ENCODE measurements at places on chromosomes 6 and 20.

DNA sequence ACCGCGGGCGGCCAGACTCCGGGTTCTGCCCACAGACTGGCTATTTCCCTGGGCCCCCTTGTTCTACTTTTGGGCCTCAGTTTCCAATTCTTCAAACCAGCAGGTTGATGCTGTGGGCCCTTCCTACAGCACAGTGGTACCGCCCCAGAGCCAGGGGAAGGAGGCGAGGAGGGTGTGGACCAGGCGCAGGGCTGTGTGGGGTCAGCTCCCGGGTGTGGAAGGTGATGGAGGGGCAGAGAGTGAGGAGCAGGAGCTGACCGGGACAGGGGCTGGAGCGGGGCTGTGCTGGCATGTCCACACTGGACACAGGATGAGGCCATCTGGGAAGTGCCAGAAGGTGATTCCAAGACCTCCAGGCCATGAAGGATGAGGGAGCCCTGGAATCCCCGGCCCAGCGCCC lies 35.2 kb upstream of the CHRNA4 start:
- DNase-seq, result no peak

DNA sequence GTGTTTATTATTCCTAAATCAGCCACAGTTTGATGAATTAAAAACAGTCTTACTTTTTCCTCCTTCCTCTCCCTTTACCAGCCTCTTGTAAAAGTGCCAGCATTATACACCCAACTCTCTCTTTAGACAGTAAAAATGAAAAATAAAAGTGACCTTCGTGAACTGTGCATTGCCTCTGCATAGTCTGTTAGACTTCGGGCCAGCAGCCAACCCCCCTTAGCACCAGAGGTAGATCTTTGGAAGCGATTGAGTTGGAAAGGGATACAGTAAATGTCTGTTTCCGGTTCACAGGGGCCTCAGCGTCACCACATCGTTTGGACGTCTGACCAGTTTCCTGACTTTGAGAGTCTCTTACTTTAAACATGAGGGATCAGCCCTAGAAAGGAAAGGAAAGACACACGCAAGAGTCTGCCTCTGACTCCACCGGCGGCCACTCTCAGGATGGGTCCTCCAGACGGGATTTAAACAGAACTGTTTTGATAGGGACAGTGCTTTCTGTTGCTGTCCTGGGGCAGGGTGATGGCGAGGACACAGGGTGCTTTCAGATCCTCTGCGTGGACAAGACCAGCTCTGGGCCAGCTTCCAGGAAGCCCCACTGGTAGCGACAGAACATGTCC lies 206.6 kb upstream of the PREP start:
- DNase-seq, result no peak

DNA sequence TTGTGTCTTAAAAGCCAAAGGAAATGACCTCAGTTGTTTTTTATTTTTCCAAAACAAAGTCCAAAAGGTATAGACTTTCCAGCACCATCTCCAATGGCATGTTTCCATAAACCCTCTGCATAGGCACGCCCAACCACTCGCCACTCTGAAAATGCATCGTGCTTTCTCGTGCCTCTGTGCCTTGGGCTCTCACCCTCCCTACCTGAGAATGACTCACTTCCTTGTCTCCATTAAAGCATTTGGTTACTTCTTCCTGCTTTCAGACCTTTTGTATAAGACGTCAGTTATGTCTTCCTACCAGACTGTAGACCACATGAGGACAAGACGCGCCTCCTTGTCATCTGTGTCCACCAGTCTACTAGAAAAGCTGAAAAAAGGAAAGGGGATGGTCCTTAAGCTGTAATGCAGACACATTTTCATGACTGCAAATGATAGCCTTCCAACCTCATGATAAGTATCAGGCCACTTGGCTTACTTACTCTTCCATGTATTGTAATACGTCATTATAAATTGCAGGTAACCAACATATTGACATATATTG lies 61.2 kb upstream of the CDYL start:
- no peak for DNase-seq

- no peak for DNase-seq
Measured at GRCh38 chr6:111534231-111534751, 51.3 kb upstream of the REV3L start.

GRCh38 chr20:46304361-46304760 lies 3.9 kb downstream of the CDH22 start:
- DNase-seq, result no peak

- no peak for DNase-seq
Measured at GRCh38 chr6:72374172-72374571, 247.7 kb upstream of the KCNQ5 start.

DNA sequence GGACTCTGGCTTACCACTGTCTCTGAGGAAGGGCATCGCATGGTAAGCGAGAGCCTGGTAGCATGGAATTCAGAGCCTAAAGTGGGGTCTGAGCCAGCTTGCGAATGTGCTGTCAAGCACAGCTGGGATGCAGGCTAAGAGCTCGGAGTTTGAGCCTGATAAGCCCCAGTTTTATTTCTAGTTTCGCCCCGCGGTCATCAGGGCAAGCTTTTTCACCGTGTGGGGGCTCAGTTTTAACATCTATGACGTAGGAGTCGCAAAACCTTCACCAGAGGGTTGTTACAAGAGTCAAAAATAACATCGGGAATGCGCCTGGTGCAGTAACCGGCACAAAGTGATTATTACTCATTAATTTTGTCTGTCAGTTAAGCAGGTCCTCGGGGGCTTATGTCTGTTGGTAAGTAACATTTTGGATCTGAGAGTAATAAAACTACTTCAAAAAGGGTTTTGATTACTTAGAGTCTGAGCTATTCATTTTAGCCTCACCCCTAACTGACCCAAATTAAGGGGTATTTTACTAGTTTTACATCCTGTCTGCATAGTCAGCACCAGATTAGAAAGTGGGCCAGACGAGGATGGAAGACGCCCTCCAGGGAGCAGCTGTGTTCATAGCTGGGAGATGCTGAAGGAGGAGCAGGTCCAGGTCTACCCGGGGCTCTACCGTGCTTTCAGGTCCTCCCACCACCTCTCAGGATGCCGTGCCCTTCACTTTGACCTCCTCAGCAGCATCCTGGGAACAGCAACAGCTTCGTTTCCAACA lies 29.7 kb downstream of the SLC22A23 start:
- no peak for DNase-seq

DNA sequence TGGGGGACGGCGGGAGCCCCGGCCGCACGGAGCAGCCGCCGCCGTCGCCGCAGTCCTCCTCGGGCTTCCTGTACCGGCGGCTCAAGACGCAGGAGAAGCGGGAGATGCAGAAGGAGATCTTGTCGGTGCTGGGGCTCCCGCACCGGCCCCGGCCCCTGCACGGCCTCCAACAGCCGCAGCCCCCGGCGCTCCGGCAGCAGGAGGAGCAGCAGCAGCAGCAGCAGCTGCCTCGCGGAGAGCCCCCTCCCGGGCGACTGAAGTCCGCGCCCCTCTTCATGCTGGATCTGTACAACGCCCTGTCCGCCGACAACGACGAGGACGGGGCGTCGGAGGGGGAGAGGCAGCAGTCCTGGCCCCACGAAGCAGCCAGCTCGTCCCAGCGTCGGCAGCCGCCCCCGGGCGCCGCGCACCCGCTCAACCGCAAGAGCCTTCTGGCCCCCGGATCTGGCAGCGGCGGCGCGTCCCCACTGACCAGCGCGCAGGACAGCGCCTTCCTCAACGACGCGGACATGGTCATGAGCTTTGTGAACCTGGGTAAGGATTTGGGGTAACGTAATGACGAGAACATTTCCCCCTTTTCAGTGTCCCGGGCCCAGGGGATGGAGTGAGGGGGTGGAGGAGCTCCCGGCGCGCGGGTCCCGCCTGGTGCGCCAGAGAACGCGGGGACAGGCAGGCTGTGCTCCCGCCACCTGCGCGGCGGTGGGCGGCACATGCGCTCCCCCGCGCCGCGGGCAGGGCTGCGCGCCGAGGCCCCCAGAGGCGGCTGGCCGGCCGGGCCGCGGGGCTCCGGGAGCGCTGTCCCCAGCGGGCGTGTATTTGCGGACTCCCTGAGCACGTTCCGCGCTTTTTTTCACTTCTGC lies 1.4 kb downstream of the BMP6 start:
- no peak for DNase-seq

- DNase-seq, result no peak
Measured at GRCh38 chr6:53043581-53043980, 21.6 kb upstream of the FBXO9 start.

GRCh38 chr6:144334150-144334708 lies 49.1 kb downstream of the UTRN start:
- DNase-seq, result peak; percentile 66

GRCh38 chr6:26311385-26312095 lies 53.5 kb upstream of the BTN3A2 start:
- peak; percentile 70 for DNase-seq

DNA sequence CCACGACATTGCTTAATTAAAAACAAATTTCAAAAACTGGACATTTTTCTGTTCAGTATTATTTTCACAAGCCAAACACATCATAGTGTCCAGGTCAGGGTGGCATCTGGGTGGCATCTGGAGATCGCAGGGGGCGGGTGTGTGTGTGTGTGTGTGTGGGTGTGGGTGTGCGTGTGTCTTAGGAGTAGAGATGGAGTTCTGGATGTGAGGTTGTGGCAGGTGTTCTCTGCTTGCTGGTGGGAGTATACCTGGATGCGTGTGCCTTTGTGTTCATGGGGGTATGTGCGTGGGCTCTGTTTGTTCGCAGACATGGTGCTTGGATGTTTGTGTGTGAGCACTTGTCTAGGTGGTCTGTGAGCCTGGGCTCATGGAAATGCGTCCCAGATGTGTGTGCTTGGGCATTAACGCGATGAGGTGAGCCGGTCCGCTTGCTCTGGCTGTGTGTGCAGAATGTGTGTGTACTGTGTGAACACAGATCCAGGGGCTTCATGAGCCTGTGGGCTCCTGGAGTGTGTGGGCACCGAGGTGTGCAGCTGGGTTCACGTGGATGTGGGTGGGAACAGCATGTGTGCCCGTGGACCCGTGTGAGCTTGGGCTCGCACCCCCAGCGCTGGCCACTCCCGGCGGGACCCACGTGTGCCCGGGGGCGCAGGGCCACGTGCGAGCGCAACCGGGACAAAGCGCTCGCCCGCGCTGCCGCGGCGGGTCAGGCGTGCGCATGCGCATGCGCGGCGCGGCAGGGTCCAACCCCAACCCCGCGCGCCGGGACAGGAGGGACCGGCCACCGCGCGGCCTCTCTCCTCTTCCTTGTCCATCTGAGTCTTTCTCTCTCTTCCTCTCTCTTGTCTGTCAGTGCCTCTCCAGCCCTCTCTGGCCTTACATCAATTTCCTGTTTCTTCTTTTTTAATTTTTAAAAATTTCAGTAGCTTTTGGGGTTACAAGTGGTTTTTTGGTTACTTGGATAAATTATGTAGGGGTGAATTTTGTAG lies 60.4 kb downstream of the SRC start:
- DNase-seq, result peak; percentile 32

DNA sequence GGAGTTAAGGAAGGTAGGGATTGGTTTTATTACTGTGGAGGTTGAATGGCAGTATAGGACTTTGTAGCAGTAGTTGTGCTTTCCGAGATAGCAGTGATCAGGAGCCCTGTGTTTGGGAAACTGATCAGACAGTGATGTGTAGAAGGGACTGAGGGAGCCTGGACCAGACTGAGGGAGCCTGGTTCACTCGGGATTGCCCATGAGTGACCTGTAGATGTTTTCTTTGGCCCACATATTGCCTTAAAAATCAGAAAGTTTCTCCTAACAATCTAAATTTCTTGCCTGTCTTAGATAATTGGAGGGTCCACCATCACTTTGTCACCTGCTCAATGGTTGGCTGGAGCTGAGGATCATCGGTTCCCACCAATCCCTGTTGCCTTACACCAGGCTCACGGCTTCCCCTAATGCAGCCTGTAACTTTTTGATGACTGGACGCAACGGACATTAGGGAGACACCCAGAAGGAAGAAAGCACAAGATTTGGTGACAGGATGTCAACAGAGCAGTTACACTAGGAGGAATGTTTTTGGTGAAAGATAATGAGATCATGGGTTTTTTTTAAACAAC lies 1.1 kb downstream of the CDS2 start:
- no peak for DNase-seq

GRCh38 chr20:34922654-34923381 lies 32.8 kb downstream of the GSS start:
- DNase-seq, result no peak

- DNase-seq, result no peak
Measured at GRCh38 chr20:43438578-43439316, 18.9 kb upstream of the SRSF6 start.

DNA sequence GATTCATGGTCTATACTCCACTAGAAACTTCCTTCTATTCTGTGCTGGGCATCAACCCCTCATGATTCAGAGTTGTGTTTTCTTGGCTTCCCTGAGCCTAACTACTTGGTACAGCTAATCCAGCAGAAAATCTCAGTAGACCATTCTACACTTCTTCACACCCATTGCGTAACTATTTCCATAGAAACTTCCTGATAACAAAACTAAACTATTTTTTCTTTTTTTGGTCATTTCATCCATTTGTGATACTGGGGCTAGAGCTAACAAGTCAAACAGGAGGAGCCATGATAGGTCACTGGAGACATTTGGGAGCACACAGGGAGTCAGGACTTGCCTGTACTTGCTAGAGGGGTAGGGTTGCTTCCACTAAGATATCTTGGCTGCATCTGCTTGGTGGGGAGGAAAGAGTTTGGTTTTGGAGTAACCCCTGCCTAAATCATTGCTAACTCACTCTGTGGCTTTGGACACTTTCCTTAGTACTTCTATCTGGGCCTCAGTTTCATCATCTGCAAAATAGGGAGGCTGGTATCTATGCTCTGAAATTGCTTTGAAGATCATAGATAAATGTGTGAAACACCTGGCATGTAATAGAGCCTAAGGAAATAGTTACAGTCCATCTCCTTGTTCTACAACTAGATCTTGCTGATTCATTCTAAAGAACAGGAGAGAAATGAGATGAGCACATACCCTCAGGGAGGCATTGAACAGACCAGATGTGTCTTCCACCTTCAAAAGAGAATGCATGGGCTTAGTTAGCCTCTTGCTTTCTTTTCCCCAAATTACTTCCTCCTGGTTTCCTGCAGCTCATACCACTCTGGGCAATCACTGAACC lies 127.9 kb upstream of the ADGRF1 start:
- no peak for DNase-seq

DNA sequence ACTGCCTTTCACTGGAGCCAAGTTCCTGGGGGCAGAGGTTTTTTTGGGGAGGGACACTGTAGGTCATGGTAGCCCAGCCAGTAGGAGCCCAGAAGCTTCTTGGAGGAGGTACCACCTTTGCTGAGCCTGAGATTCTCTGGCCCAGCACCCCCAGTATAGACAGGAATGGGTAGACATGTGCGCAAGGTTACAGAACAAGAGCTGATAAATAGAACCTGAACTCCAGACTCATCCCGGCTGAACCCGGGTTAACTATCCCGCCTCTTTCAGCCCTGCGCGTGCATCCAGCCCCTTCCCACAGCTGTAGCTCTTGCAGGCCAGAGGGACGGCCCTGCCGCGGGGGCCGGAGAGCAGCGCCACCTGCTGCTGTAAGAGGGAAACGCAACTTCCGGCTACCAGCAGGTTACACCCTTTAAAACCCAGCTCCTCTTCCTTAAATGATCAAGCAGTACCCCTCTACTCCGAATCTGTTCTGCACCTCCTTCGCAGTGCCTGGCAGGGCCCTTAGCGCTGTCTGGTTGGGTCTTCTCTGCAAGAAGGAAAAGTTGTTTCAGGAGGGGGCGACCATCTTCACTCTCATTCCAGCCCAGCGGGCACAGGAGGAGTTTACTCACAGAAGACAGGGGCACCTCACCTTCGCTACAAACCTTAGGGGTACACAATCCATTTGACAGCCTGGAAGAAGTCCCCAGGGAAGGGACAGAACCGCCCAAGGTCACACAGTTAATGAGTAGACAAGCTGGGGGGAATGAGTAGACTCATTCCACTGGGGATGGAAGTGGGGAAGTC lies 7.5 kb downstream of the SRXN1 start:
- DNase-seq, result peak; percentile 68

All from stimulated activated CD4-positive, alpha-beta T cell treated with anti-CD3 and anti-CD28 coated beads, Interleukin-4, amount 100 ng/mL, for 24 hours (primary cell).